ENCODE measurements at places on chromosomes 7 and 10. TPM values are rescaled to one million over a fixed set of nuclear protein-coding genes. Genes with fewer than 3 reads are reported as not detected.

FFAR4 gene
- polyA plus RNA-seq = not detected

DNMBP gene
- polyA plus RNA-seq = 3.1 TPM

CISD1 gene
- polyA plus RNA-seq = 86.3 TPM

LIPJ gene
- 0.15 TPM for polyA plus RNA-seq

CALY gene
- polyA plus RNA-seq = 3.7 TPM

KAZALD1 gene
- 1.2 TPM for polyA plus RNA-seq

ATP6V0A4 gene
- 0.81 TPM for polyA plus RNA-seq

SLC18A3 gene
- not detected for polyA plus RNA-seq

ZNF117 gene
- 112 TPM for polyA plus RNA-seq

FOXP2 gene
- polyA plus RNA-seq = 51.3 TPM

GRM3 gene
- polyA plus RNA-seq = 15.9 TPM

HOXA4 gene
- polyA plus RNA-seq = not detected

CYP3A4 gene
- polyA plus RNA-seq = not detected

AKR1B1 gene
- 202 TPM for polyA plus RNA-seq

IRF5 gene
- not detected for polyA plus RNA-seq

UTF1 gene
- polyA plus RNA-seq = not detected

PTF1A gene
- polyA plus RNA-seq = not detected

PRLHR gene
- polyA plus RNA-seq = 0.20 TPM

PNLIPRP2 gene
- not detected for polyA plus RNA-seq

CFAP58 gene
- polyA plus RNA-seq = not detected

GALNT17 gene
- 17.6 TPM for polyA plus RNA-seq

HOXA11 gene
- not detected for polyA plus RNA-seq

TAS2R4 gene
- polyA plus RNA-seq = 2.3 TPM

ATOH7 gene
- polyA plus RNA-seq = 3.0 TPM

HSPA12A gene
- 8.4 TPM for polyA plus RNA-seq

SH2D4B gene
- 1.6 TPM for polyA plus RNA-seq

DPCD gene
- 234 TPM for polyA plus RNA-seq

ATRNL1 gene
- 47.8 TPM for polyA plus RNA-seq

NRCAM gene
- 90.9 TPM for polyA plus RNA-seq

FEZF1 gene
- polyA plus RNA-seq = 1.1 TPM

BTBD16 gene
- not detected for polyA plus RNA-seq

VCL gene
- 11.2 TPM for polyA plus RNA-seq

ZC3HAV1L gene
- not detected for polyA plus RNA-seq

CLDN4 gene
- 0.09 TPM for polyA plus RNA-seq

FRAT2 gene
- polyA plus RNA-seq = 18.5 TPM

DMTF1 gene
- 253 TPM for polyA plus RNA-seq

ZFYVE27 gene
- polyA plus RNA-seq = 135 TPM

VAX1 gene
- polyA plus RNA-seq = 0.70 TPM

LEP gene
- not detected for polyA plus RNA-seq

OR6V1 gene
- polyA plus RNA-seq = not detected

NUDT13 gene
- polyA plus RNA-seq = 1.8 TPM

SPAG6 gene
- not detected for polyA plus RNA-seq

HOGA1 gene
- polyA plus RNA-seq = not detected

CHST12 gene
- 8.6 TPM for polyA plus RNA-seq

DENND2A gene
- 21.7 TPM for polyA plus RNA-seq
